Activated T-cell treated with anti-CD3 and anti-CD28 coated beads, Interleukin-2, amount 50 U/mL, for 72 hours (primary cell): ENCODE measurements at places on chromosomes 2 and 18. TPM values are rescaled to one million over a fixed set of nuclear protein-coding genes. Genes with fewer than 3 reads are reported as not detected.
A peak's percentile ranks its signal among the peaks of the same experiment; 100 is the strongest.

DNA sequence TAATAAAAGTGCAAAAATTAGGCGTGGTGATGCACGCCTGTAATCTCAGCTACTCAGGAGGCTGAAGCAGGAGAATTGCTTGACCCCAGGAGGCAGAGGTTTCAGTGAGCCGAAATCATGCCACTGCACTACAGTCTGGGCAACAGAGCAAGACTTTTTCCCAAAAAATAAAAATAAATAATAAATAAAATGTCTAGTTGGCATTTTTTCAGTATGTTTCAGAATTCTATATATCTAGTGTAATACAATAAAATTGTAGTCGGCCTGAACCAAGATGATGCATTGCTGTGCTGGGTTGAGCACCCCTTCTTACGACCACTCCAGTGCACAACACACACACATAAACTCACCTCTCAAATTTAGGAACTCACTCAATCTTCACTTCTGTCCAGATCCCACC is 108.2 kb downstream of the XIRP2 start:
- no peaks in the 10 kb centered on the region for H3K36me3 ChIP-seq
- H3K27ac ChIP-seq = no peak overlapping the region
- DNase-seq = no peak

DNA sequence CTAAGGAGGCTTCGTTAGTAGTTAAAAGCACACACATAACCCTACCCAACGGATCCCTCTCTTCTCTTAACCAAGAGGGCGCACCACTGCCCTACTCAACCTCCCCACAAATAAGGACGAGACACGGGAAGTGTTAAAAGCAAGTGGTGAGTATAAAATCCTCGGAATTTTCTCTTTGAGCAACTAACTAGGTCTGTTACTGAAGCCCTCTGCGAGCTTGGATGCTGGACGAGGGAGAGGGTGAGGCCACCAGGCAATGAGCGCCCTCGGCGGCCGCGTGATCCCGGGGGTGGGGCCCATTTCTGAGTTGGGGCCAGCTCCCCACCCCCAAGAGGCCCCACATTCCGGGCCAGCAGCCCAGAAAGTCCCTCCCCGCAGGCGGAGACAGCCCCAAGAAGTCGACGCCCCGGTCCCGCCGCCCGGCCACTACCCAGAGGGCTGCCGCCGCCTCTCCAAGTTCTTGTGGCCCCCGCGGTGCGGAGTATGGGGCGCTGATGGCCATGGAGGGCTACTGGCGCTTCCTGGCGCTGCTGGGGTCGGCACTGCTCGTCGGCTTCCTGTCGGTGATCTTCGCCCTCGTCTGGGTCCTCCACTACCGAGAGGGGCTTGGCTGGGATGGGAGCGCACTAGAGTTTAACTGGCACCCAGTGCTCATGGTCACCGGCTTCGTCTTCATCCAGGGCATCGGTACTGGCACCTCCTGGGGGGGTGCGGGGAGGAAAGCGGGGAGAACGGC is at the start of gene CYBRD1:
Gene CYBRD1 (plus strand): TSS at position 423 of the 736 bp plus-strand sequence. CDS start 72 bp downstream, at position 495.
- peaks cover 50% of the 10 kb centered on the region for H3K27me3 ChIP-seq
- peak within 1 kb of the TSS; percentile 86 for H3K4me3 ChIP-seq
- H3K4me1 ChIP-seq = peaks cover 10% of the 10 kb centered on the region
- H3K27ac ChIP-seq = peak within 1 kb of the TSS; percentile 16
- DNase-seq = peak; percentile 35
- H3K36me3 ChIP-seq = peaks cover 1% of the 10 kb centered on the region

GRCh38 chr2:55970500-55970899 is 46.9 kb upstream of the EFEMP1 start:
- H3K27me3 ChIP-seq = no peaks in the 10 kb centered on the region
- no peak for DNase-seq
- no peak overlapping the region for H3K4me3 ChIP-seq
- H3K36me3 ChIP-seq = no peaks in the 10 kb centered on the region

DNA sequence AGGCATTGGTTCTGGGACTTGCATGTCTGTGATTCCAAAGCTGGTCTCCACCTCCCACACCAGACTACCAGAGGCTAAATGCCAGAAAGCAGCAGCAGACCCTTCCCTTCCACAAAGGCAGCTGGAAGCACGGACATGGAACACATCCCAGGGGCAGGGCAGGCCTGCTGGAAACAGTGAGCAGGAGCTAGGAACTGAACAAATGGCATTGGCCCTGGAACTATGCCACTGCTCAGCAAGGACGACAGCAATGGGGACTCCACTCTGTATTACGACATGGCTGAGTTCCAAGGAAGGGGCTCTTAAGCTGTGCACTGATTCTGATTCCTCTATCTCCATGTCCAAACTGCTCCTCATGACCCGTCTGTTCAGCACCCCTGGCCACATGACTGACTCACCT is 77.8 kb upstream of the TFCP2L1 start:
- peaks cover 12% of the 10 kb centered on the region for H3K36me3 ChIP-seq
- peaks cover 11% of the 10 kb centered on the region for H3K4me1 ChIP-seq
- DNase-seq = no peak

DNA sequence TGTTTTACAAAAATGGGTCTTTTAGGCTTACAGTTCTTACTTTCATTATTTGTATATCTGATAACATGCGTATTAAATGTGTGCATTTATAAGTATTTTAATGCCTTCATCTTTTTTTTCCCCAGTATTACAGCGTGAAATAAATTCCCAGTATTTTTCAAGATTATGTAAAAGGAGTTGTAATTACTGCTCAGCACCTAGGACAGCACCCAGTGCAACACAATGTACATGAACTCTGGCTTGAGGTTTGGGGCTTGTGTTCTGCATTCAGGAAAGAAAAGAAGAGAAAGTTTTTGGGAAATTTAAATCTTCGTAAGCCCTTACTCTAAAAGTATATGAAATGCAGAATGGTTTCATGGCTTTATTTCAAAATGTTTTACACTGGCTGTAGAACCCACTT is 16.7 kb downstream of the ZNF638 start:
- DNase-seq = no peak
- H3K27me3 ChIP-seq = no peaks in the 10 kb centered on the region
- H3K36me3 ChIP-seq = peaks cover 8% of the 10 kb centered on the region
- H3K4me1 ChIP-seq = peaks cover 45% of the 10 kb centered on the region

- H3K27me3 ChIP-seq = peaks cover 18% of the 10 kb centered on the region
- no peaks in the 10 kb centered on the region for H3K36me3 ChIP-seq
- H3K27ac ChIP-seq = no peak overlapping the region
- H3K4me3 ChIP-seq = no peak overlapping the region
- peak; percentile 66 for DNase-seq
These were observed 84.8 kb downstream of the ACAA2 start for GRCh38 chr18:49728542-49728941.

DNA sequence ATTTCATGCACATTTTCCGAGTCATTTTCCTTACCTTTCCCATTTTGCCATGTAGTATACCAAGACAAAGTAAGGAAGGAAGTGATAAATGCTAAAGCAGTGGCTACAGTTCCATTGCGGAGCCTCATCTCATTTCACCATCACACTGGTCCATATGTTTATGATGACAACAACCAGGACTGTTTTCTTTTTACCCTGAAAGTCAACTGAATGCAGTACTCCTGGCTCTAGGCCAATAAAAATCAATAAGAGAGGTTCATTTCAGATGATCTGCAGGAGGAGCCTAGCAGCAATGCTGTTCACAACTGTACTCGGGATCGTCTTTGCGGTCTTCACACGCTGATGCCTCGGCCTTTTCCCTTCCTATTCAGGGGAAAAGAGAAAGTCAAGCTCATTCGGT is 4.7 kb downstream of the MGAT4A start:
- H3K27me3 ChIP-seq = no peaks in the 10 kb centered on the region
- H3K27ac ChIP-seq = peak overlapping the region; percentile 87
- peaks cover 32% of the 10 kb centered on the region for H3K36me3 ChIP-seq
- DNase-seq = no peak
- peaks cover 82% of the 10 kb centered on the region for H3K4me1 ChIP-seq

The CLEC4F gene
- total RNA-seq = not detected

The SCN7A gene
- not detected for total RNA-seq
